HEK293T (cell line): ENCODE measurements at places on chromosomes 12 and 14.

- DNase-seq = no peak
These were observed 622.4 kb downstream of the SLC6A15 start for GRCh38 chr12:84290168-84290567.

DNA sequence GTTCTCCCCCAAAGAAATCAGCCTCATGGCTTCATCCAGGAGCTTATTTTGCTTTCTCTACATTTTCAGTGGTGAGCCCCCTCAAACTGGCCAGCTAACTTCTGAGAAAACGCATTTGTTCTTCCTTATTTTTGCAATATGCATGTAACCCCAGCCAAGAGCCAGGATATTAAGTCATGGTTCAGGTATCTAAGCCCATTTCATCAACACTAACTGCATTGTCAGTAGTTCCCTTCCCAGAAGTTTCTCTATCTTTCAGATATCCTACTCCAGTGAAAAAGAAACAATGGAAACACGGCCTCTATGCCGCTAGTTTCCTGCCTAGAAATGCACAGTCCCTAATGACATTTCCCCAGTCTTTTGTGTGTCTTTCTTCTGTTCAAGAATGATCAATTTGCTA, 102.8 kb upstream of the RASSF8 start:
- DNase-seq = no peak

- no peak for DNase-seq
These were observed 70.6 kb upstream of the SLC24A4 start for GRCh38 chr14:92252323-92252722.

DNA sequence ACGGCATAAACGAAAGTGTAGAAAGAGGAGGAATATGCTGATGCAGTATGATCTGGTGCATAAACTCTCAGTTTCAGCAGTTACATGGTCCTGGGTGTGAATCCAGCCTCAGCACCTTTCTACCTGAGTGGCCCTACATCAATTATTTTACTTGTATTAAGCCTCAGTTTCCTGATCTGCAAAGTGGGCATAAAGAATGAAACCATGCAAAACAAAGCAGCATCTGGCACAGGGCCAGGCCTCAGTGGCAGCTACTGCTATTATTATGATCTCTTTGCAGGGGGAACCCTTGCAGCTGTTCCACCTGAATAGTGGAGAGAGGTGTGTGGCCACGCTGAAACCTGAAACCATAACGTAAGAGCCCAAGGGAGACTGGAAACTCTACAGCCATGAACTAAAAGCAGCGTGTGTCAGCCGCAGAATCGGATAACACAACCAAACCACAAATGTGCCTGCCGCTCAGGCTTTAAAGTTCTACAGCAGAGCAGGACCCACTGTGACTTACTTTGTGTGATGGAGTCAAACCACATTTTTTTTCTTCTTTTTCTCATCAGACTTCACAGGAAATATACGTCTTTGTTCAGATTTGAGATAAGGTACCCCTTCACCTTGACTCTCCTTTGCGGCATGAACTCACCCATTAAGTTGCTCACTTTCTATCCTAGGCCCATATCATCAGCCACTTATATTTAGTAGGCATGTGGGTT, 29.2 kb upstream of the FOS start:
- DNase-seq = no peak

- DNase-seq = no peak
These were observed 15.5 kb downstream of the SLC25A29 start for GRCh38 chr14:100290607-100291304.

- DNase-seq = no peak
These were observed 137.1 kb upstream of the AEBP2 start for GRCh38 chr12:19302100-19302640.
